MCF 10A (cell line): ENCODE measurements at places on chromosomes 13 and 19. TPM values are rescaled to one million over a fixed set of nuclear protein-coding genes. Genes with fewer than 3 reads are reported as not detected.

DNA sequence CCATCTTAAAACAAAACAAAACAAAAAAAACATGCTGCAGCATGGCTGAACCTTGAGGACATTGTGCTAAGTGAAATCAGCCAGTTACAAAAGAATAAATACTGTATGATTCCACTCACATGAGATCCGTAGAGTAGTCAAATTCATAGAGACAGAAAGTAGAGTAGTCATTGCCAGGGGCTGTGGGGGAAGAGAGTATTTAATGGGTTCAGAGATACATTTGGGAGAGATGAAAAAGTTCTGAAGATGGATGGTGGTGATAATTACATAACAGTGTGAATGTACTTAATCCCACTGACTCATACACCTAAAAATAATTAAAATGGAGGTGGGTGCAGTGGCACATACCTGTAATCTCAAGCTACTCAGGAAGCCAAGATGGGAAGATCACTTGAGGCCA is 72.0 kb upstream of the C1QTNF9 start:
- DNase-seq, result no peak

- no peak for DNase-seq
Observed at GRCh38 chr19:44757057-44757734, 8.7 kb downstream of the BCL3 start.

DNA sequence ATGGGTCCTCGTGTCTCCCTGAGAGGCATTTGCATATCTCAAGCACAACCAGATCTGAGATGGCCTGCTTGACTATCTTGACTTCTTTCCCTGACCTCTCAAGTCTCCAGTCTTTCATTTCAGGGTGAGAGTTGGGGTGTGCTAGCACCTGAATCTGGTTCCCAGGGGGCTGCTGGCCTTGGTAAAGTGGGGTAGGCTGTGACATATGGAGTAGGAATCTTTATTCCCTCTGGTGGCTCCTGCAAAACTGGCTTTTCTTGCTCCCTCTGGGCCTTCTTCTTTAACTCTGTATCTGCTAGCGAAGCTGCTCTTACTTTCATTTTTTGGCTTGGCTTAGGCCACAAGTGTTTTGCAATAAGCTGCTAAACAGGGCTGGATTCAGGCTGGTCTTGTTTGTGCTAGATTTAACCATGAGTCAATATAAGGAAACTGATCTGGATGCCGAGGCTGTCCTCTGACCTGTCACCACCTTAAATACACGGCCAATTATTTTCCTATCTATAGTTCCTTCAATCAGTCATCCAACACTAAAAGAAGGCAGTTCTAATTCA is 42.3 kb downstream of the ZNF493 start:
- no peak for DNase-seq

DNA sequence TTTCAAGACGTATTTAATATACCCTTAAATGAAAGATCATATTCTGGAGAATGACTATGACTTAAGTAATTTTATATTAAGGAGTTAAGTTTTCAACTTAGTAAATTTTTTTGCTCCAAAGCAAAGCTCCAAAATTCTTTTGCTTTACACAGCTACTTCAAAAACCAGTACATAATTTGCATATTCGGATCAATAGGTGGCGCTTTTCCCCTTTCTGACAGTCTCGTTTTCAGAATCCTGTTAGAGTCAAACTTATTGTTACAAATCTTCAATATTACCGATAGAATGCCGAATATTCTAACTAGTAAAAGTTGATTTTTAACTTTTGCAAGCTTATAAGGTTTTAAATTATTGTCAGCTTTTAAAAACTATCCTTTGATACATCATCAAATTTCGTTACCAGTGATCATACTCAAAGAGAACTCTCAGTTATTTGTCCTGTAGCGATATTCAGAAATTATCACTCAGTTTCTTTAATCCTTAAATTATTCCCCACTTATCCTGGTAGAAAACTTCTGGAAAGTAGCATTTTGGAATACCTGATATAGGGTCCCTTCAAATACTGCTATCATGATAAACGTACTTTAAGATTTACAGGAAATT is 852.7 kb upstream of the KLHL1 start:
- DNase-seq, result peak; percentile 47

DNA sequence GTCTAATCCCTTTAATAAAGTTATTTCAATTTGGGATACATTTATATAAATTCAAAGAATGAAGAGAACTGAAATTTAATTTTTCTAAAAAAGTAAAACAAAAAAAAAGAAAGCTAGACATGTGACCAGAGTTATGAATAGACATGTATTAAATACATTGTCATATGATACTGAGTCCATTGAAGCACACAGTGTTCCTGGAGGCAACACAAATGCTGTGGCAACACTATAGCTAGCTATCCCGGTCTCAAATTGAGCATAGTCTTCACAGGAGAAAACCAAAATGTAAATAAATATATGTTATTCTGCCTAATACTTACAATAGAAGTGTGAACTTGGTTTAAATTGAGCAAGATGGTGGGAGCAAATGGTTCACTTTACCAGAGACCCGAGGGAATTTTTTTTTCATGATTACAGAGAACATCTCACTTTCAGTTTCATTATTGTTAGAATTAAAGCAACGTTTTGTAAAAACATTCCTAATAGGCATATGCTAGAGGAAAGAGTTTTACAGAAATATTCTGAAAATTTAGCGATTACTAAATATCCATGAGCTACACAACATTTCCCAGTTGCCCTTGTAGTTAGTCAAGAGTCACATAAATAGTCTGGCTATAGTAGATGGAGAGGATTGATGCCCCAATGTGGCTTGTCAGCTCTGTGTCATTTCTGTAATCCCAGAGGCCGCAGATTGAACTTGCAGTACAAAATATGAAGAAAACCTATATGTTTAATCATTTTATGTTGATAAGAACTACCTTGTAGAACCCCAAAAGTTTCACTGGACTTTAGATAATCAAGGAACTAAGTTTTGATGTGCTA is 775.7 kb upstream of the SPRY2 start:
- peak; percentile 23 for DNase-seq

GRCh38 chr13:33722216-33722915 is 95.6 kb upstream of the RFC3 start:
- no peak for DNase-seq

DNA sequence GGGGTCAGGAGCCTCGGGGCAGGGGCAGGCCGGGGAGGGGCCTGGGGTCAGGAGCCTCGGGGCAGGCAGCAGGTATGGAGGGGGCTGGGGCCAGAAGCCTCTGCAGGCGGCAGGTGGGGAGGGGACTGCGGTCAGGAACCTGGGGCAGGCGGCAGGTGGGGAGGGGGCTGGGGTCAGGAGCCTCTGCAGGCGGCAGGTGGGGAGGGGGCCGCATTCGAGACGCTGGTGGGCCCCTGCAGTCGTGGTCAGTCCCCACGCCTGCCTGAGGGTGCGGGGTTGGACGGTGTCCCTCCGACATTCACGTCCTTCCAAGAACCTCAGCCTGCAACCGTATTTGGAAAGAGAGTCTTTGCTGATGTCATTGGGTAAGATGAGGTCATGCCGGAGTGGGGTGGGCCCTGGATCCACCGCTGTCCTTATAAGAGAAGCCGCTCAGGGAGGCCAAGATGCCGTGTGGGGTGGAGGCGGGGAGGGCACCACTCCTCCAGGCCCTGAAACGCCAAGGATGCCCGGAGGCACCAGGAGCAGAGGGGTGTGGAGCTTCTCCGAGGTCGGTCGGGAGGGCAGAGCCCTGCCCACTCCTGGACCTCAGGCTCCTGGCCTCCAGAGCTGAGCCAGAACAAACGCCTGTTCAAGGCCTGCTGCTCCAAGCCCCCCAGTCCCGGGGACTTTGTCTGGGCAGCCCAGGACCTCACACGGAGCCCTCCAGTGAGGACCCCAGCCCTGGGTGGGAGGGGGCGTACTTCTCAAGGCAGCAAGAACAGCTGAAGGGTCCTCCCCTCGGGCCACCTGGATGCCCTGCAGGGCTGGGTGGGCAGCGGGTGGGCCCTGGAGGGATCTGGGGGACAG is 30.1 kb downstream of the PIP5K1C start:
- DNase-seq, result no peak

DNA sequence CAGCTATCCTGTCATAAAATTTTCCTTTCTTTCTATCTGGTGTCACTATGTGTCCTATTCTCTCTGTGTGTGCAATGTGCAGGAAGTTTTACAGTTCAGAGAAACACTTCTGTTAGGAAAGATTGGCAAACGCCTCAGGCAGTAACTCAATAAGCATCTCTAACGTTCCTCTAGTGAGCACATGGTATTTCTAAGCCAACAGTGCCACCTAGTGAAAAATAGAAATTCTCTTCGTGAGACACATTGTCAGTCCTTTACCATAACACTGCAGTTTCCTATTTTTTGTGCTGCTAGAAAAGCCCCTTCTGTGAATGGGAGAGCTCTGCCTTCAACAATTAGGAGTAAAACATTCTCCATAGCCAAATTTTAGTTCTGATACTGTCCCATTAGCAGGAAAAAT is 50.7 kb downstream of the ZNF723 start:
- DNase-seq, result peak; percentile 33

GRCh38 chr13:19573120-19573716 is 11.9 kb upstream of the TPTE2 start:
- no peak for DNase-seq

GRCh38 chr13:96020155-96020575 is 33.0 kb downstream of the UGGT2 start:
- peak; percentile 70 for DNase-seq

GRCh38 chr19:51565583-51565982 is 5.5 kb upstream of the ZNF175 start:
- DNase-seq, result no peak

DNA sequence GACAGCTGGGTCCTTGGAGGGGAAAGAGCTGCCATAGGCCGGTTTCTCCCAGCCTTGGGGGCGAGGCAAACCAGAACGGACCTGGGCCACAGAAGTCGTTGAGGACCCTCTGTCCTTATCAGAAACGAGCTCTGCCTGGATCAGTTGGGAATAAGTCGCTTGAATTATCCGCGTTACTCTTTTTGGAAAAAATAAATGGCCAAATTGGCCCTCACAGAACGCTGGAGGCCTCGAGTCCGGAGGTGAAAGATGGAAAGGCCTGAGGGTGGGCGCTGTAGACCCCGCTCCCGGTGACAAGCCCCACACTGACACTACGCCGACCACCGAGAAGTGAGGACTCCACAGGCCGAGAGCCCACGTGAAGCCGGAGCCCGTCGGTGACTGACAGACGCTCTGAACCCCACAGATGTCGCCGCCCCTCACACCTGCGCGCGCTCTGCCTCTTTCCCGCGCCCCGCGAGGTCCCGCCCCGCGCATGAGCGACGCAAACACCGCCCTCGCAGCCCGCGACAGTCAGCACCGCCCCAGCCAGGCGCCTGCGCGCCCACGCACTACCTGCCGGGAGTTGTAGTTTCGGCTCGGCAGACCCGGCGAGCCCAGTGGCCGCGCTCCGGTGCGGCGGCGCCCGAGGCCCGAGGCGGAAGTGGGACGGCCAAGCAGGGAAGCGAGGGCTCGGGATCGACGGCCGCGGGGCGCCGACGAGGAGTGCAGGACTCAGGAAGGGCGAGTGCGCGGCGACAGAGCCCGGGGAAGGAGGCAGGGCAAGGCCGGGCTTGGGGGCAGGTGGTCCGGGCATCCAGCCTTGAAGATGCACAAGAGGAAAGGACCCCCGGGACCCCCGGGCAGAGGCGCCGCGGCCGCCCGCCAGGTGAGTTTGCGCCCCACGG is at the start of the genes BRME1 and CC2D1A:
Gene BRME1 (minus strand): TSS at position 484 of the 887 bp plus-strand sequence. CDS start 1,225 bp downstream, outside the sequence.
Gene CC2D1A (plus strand): TSS at position 568 of the 887 bp plus-strand sequence. CDS start 241 bp downstream, at position 809.
- DNase-seq, result peak; percentile 89

DNA sequence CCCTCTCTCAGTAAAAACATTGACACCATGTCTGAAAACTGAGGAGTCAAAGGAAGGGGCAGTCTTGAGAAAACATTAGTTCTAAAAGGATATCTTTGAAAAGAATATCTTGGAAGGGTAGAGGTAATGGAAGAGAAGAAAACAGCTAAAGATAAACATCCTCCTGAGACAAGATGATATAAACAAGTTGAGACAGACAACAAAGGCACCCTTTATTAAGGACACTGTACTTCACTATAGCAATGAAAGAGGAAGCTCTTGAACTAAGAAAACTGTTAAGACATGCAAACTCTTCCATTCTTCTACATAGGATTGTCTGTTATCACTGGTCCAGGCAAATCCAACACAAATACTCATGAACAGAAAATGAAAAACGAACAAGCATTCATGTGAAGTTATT is 46.3 kb downstream of the MTMR6 start:
- DNase-seq, result no peak

- DNase-seq, result no peak
Observed at GRCh38 chr19:30881281-30881680, 468.0 kb downstream of the TSHZ3 start.

DNA sequence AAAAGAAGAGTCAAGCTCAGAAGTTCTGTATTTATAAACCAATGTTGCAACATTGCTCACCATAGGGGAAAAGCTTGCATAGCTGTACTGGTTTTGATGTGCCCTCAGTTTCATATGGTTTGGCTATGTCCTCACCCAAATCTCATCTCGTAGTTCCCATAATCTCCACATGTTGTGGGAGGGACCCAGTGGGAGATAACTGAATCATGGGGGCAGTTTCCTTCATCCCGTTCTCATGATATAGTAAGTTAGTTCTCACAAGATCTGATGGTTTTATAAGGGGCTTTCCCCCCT is 73.9 kb downstream of the TNFRSF19 start:
- no peak for DNase-seq

DNA sequence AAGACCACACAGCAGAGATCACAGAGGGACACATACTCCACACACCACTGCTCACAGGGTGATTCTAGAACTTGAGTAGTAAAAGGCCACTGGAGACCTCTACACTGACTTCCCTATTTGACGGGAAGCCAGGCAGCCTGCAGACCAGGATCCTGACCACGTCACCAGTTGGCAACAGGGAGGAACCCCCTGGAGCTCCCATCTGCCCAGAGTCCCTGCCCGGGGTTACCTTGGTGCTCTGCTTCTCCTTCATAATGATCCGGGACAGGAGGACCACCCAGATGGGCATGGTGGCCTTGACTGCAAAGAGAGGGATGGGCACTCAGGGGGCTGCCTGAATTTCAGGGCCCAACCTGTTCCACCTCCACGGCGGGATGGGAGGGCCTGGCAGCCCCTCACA is 932 bp downstream of the SLC35E1 start:
- no peak for DNase-seq

Gene CRTC1
- total RNA-seq, result 8.6 and 11.1 TPM in 2 replicates

Gene CRX
- total RNA-seq, result not detected in 2 replicates

Gene KRTDAP
- total RNA-seq, result not detected in 2 replicates

Gene KCNN1
- not detected in 2 replicates for total RNA-seq

Gene SHISA7
- not detected in 2 replicates for total RNA-seq
